ENCODE measurements at places on chromosomes 11 and 22. TPM values are rescaled to one million over a fixed set of nuclear protein-coding genes. Genes with fewer than 3 reads are reported as not detected.

GRCh38 chr11:100624346-100624745 lies 62.7 kb upstream of the ARHGAP42 start:
- DNase-seq: no peak

GRCh38 chr11:119363851-119364590 lies 17.5 kb downstream of the USP2 start:
- DNase-seq: peak; percentile 64

- DNase-seq: no peak
These were observed 439 bp downstream of the SPA17 start for GRCh38 chr11:124674168-124674517.

DNA sequence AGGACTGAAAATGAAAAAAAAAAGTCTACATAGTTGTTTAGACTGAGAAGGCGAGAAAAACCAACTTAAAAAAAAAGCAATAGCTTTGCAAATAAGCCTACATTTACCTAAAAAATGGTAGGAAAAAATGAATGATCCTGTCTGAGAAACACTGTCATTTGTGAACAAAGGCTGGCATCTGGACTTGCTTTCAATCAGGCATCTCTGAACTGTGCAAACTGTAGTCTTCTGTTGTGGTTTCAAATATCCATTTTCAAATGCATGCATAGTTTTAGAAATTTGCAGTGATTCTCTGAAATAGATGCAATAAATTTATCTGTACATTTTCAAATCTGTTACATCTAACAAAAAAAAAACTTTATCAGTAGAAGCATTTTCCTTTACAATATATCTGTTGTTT lies 106.1 kb upstream of the LUZP2 start:
- DNase-seq: no peak

- DNase-seq: no peak
These were observed 1.8 kb downstream of the MTA2 start for GRCh38 chr11:62599901-62600300.

DNA sequence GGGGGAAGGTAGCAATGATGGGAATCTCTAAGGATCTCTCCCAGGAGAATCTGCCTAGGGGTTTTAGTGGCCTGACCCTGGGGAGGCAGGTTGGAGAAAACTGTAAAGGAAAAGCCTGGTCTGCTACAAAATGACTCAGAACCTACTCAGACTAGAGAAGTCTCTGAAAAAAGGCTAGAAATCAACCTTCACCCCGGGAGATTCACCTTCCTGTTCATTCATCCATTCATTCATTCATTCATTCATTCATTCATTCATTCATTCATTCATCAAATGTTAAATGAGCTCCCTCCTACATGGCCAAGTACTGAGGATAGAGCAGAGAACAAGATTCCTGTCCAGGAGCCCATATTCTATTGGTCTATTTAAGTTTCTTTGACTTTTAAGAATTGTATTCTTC lies 8.9 kb upstream of the ANKK1 start:
- no peak for DNase-seq

UBE2L3 gene
- 69.3 TPM for total RNA-seq

DNA sequence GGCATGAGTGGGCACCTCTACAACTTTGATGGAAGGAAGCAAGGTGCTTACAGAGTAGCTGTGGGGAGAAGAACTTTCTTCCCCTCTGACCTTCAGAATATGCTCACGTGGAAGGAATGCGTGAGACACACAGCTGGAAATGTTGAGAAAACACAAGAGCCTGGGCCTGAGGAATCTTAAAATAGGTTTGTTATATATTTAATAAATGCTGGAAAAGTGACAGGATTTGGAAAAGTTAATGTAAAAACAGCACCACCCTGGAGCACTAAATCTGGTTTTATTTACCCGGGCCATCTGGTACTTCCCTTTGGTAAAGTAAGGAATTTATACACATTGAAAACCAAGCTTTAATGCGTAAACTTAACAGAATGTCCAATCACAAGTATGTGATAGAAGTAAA lies 14.0 kb upstream of the AMPD3 start:
- no peak for DNase-seq

DNA sequence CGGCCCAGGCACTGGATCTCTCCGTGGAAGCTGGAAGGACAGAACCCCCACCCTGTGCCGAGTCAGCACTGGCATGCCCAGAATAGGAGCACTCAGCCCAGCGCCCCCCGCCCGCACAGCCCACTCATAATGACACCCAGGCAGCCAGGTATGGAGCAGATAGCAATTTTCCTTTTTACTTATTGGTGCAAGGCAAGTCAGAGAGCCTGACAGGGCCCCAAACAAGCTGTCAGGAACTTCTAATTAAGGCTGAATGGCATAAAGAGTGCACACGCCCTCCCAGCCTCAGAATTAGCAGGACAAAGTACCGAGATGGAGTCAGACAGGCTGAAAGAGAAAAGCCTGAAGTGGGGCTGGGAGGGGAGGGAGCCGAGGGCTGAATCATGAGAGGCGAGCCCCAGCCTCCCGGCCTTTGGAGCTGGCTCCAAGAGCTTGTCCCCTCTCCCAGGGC lies 76.9 kb downstream of the DSCAML1 start:
- DNase-seq: no peak

MGAT3 gene
- total RNA-seq: 0.86 TPM

NXPE2 gene
- not detected for total RNA-seq

Data from Daoy (cell line).